Glutamatergic neuron (in vitro differentiated cells): ENCODE measurements at places on chromosomes 7 and 10.
A peak's percentile ranks its signal among the peaks of the same experiment; 100 is the strongest.

GRCh38 chr10:80427541-80427940 lies 19.2 kb downstream of the PRXL2A start:
- no peak for DNase-seq

DNA sequence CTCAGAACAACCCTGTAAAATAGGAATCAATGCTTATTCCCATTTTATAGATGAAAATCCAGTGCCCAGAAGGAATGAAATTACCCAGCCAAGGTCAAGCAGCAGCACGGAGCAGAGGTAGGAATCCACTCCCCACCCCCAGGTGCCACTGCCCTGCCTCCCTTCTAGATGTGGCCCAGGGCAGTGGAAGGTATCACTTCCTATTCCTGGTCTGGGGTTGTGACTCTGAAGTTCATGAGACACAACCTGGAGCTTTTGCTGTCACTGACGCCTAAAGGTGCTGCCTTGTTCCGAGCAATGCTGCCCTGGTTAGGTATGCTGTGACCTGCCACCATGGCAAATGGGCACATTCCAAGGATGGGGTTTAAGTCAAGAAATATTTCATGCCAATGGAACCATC lies 53.6 kb downstream of the PIK3AP1 start:
- no peak for DNase-seq

GRCh38 chr7:132112657-132113056 lies 463.6 kb downstream of the PLXNA4 start:
- no peak for DNase-seq

DNA sequence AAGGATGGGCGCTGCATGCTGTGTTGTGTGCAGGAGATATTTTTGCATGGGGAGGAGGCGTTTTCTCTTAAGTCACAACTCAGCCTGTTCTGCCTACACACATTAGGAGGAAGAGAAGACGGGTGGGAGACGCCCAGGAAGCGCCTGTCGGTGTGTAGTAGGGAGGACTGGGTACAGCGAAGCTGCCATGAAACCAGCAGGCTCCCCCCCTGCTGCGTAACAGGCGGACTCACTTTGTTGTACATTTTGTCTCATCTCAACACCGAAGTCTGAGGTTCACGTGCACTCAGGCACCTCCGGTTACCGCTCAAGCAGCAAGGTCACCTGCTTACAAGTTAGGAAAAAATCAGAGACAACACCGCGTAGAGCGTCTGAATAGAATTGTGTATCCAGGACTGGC lies 56.3 kb downstream of the CRTAC1 start:
- DNase-seq = no peak

DNA sequence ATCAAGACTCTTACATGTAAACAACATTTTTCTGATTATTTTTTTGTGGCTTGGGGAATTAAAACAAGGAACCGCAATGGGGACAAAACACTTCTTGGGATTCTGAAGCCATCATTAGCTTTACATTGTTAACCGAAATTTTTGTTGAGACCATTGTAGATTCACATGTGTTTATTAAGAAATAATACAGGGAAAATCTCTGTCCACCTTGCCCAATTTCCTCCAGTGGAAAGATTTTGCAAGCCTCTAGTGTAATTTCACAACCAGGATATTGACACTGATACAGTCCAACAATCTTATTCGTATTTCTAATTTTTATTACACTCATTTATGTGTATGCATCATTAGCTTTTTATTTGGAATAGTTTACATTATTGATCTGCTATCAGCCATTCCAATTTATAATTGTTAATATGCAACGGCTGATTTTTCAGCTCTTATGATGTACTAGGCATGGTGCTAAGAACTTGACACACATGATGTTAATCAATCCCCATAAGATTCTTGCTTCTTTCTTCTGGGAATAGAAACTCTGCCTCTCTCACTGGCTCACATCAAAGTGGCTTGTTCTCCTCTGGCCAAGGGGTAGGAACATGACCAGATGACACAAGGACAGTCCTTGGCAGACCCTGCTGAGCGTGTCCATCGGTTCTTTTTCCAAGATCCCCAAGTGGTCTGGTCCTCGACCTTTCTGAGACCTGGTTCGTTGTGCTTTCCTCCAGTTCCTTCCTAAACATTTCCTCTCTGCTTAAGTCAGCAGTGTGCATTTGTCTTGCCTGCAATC lies 137.6 kb downstream of the ADAM12 start:
- no peak for DNase-seq

GRCh38 chr7:135704074-135704473 lies 23.9 kb downstream of the SLC13A4 start:
- DNase-seq = peak; percentile 34

DNA sequence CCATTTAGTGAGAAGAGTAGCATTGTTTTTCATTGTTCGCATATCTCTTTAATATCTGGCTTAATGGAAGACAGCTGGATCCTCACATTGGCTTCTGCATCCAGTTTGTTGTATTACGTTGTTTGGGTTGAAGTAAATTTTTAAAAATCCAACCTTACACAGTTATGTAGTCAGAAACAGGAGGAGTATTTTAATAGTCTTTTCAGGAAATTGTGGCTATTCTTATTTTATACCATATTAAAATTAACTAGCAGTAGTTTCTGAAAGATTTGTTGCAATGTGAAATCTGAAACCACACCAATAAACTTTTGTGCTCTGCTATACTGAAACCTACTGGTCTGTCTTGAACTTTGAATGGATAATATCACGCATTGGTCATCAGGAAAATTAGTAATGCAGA lies 27.9 kb downstream of the MYPN start:
- DNase-seq = no peak

GRCh38 chr10:109932968-109933367 lies 9.7 kb upstream of the XPNPEP1 start:
- DNase-seq = no peak

DNA sequence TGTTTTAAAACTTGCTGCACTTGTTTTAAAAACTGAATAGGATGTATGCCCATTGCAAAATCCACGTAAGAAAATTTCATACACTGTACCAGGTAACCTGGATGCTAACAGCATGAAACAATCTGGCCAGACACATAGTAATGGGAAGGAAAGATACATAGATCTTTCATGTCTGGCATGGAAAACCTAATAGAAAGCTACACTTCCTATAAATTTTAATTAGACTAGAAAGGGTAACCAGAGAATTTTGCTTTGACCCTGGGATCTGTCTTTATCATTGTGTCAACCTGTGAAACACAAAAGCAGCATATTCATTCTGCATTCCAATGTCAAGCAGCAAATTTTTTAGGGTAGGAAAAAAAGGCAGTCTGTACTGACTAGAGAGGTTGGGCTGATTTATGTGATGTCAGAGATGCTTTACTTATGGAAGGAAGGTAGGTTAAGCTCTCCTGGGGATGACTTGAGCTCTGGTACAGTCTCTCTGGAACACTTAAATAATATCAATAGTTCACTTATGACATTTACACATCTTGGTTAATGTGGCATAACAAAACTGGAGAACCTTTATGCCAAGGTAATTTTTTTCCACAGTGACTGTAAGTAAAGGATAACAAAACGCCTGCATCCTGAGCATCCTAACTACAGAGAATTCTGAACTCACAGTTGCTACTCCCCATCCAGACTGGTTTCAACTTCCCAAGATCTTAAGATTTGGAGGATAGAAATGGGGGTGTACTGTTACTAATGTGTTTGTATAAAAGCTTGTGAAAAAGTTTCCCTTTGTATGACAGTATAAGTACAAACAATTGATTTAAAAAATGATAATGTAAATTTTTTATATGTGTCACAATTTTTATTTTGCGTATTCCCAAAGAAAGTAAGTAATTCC lies 44.7 kb downstream of the DOCK4 start:
- DNase-seq = no peak

DNA sequence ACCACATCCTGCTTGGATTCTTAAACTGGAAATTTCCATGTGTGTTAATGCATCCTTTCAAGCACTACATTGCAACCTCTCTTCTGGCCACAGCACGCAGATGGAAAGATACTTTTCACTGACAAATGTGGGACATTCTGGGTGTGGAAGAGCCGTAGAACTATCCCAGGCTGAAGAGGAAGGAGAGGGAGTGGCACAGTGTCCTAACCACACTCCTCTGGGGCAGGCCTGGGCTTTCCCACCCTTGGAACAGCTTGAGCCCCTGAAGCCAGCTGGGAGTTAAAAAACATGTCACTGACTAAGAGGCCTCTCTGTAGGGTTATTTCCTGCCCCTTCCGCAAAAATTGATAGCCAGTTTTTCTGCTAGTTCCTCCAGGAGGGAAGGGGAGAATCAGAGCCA lies 34.0 kb upstream of the DNMBP start:
- DNase-seq = no peak

DNA sequence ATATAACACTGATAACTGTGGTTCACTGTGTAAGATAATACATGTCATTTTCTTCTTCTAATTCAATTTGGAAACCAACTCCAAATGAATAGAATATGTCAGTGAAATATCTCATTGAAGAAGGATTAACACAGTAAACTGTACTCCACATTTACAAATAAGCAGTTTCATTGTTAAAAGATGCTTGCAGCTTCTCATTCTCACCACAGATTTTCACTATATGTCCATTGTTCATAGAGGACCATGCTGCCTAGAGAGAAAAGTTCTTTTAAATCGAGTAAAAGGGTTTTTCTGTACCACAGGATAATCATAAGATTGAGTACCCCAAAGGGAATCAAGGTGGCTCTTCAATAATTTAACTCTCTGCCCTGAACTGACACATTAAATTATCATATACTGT lies 165.5 kb downstream of the LRRN3 start:
- DNase-seq = no peak

DNA sequence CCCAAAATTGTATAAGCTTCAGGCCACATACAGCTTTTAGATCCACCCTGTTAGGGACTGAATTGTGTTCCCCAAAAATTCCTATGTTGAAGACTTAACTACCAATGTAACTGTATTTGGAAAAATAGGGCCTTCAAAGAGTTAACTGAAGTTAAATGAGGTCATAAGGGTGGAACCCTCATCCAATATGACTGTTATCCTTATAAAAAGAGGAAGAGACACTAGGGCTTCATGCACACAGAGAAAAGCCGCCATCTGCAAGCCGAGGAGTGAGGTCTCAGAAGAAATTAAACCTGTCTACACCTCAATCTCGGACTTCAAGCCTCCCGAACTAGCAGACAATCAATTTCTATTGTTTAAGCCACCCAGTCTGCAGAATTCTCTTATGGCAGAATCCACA lies 317.9 kb upstream of the NFE2L3 start:
- no peak for DNase-seq

- peak; percentile 85 for DNase-seq
Observed at GRCh38 chr7:27235387-27236311, 7.0 kb upstream of the EVX1 start.

DNA sequence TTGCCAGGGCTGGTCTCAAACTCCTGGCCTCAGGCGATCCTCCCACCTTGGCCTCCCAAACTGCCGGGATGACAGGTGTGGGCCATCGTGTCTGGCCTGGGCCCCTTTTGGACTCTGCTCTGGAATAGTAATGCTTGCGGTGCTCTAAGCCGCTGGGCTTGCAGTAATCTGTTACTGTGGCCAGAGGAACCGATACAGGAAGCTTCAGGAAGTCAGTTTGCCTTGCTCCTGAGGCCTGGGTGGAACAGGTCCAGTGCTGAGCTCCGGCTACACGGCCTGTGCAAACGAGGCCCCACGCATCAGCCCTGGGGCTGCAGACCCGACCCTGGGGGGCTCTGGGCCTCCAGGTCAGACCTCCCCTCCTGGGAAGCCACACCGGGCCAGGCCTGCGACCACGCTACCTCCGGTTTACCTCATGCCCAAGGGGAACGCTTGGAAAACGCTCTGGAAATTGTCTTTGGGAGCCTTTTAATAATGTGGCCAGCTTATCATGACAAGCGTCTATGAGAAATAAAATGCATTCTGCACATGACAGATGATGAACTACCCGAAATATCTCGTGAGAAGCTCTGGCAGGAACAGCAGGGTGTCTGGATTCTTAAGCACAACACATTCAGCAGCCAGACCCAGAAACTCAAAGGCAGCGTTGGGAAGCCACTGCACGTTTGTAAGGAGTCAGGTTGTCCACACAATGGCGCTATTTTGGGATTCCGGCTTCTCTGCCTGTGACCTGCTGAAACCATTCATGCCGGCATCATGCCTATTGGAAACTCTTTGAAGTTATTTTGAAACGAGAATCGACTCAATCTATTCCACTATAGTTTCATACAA lies 10.1 kb upstream of the ADAP1 start:
- peak; percentile 20 for DNase-seq

DNA sequence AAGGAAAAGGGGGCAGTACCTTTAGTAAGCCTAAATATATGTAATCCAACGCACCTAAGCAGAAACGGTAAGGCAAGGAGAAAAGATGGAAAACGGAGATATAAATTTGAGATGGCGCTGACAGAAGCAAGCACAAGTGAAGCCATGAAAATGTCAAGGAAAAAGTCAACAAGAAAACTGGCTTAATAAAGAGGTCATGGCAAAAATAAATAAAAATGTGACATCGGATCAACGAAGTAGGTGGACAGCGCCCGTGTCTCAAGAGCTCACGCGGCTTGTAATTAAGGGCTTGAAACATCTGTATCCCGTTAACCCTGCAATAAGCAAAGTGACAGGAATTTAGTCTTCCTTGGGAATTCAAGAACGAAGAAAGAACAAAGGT lies 611 bp downstream of the NDUFA5 start:
- DNase-seq = no peak

DNA sequence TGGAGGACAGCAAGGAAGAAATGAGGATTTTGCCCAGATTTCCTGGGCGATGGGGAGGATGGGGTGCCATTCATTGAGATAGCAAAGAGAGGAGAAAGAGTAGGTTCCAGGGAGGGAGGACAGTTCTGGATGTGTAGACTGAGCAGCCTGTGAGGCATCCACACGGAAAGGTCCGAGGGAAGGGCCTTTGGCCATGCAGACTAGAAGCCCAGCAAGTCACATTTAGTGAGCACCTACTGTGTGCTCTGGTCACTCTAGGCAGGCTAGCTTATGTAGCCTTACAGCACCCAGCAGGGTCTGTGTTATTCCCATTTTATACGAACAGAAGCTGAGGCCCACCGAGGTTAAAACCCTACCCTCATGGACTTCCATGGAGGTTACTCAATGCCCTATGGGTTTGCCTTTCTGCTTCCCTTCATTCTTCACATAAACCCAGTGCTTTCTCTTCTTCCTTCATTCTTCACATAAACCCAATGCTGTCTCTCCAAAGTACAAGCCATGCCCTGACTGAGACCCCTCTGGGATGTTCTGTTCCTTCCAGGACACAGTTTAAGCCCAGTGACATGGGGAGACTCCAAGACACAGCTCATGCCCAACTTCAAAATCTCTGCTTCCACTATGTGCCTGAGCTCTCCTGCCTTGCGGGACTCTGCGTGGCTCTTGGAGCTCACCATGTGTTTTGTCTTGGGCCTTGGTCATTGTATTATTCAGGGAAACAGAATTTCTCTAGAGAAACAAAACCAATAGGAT lies 13.7 kb downstream of the IL2RA start:
- DNase-seq = no peak

GRCh38 chr7:128961030-128961659 lies 23.4 kb downstream of the IRF5 start:
- DNase-seq = no peak

DNA sequence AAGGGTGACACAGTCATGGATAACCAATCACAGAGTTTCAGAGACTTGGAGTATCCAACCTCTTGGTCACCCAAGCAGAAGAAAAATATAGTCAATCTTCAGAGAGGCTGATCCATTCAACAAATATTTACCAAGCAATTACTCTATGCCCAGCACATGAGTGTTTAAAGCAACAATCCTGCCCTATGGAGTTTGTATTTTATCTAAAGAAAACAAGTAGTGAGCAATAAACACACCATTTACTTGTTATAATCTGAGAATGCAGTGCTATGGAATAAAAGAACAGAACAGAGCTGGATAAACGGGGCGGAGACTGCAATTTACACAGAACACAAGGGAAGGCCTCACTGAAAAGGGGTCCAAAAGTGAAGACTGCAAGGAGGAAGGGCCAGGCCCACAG lies 63.8 kb downstream of the GRB10 start:
- no peak for DNase-seq
